ENCODE measurements at places on chromosomes 11 and 22. TPM values are rescaled to one million over a fixed set of nuclear protein-coding genes. Genes with fewer than 3 reads are reported as not detected.

DNA sequence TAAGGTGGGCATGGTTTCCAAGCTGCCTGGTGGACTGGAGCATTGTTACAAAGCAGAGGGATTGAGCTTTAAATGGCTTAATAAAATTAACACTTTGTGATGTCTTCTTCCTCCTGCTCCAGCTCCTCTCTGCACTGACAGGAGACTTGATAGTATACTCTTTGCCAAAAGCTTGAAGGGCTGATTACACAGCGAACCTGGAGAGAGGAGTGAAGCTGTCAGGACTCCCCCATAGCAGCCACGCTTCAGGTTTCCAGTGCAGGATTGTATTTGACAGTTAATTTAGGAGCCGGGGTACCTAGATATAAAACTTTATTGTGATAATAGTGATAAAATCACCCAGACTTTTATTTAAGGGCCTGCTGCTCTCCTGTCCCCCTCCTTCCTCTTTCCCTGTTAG, 50.0 kb downstream of the TRIM44 start:
- no peak for DNase-seq

PANX2 gene
- 0.14 TPM for polyA plus RNA-seq

PACSIN3 gene
- polyA plus RNA-seq: 284 TPM

DNA sequence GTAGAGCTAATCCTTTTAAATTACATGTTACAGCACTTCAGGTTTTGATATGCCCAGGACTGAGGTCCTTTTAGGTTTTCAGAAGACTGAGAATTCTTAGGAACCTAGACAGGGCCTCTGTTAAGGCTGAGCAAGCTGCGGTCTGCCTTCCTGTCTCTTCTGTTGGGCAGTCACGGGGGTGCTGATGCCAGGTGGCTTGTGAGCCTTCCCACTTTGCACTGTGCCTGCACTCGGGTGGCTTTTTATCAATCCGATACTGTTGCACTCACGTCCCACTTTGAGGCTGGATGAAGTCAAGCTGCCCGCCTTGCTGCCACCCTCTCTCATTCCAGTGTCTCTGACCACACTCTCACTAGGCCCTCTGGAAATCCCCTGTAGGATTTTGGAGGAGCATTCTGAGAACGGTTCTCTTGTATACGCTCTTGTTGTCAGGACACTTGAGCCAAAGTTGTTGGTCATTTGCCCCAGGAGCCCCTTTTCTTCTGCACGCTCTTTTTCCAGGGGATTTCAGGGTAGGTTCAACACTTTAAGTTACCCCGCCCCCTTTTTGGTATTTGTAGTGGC, 141.8 kb downstream of the TEAD1 start:
- no peak for DNase-seq

Data from hindlimb muscle (tissue), 1 donor.